Activated naive CD4-positive, alpha-beta T cell treated with anti-CD3 and anti-CD28 coated beads, Interleukin-2, amount 10 ng/mL, durations not matched to agents 7 days and 5 days (primary cell): ENCODE measurements at places on chromosomes 7 and 10.
A peak's percentile ranks its signal among the peaks of the same experiment; 100 is the strongest.

DNA sequence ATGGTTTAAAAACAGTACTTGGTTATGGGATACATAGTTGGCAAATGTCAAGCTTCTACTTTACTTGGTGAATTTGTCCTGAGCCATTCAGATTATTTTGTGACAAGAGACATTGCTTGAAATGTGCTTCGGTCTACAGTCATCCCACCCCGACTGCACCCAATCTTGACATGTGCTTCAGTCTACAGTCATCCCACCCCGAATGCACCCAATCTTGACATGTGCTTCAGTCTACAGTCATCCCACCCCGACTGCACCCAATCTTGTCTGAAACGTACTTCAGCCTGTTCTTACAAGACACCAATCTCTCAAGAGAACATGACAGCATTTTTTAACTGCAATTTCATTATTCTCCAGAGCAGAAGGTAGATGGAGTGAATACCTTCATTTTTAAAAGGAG, 47.8 kb downstream of the PRKCQ start:
- no peak for DNase-seq

DNA sequence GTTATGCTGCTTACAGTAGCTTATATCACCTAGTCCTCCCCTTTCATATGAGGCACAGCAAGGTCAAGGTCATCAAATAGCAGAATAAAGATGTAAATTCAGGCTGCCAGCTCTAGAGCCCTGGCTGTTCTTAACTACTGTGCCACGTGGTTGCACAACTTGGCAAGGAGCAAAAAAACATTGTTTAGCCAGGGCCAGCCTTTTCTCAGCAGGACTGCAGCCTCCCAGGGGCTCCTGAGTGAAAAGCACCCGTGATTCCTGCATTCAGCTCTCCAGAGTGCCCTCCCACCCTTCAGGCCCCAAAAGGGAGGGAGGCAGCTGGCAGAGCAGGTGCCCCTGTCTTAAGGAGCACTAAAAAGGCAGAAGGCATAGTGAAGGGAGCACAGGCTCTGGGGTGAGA, 31.8 kb upstream of the TM9SF3 start:
- no peak for DNase-seq

DNA sequence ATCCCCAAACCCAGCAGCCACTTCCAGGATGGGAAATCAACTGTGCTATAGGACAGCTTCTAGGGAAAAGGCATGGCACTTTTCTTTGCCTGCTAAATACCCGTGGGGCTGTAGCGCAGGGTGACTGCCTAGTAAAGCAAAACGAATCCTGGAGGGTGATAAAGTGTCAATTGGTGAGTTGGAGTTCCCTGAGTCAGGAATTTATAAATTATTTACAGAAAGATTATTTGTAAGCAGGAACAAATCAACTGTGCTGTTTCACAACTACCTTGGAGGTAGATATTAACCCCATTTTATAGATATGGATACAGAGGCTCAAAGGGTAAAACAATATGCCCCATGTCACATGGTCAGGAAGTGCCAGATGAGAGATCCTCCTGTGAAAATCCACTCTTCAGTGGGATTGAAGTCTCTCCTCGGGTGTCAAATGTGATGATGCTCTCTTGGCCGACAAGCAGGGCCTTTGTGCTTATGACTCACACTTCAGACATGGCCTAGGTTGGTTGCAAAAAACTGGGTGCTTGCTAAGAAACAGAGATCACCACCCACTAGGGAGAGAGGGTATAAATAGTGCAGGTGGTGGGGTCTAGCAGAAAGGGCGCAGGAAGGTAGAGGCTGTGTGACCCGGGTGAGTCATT, 383.2 kb upstream of the ZMIZ1 start:
- no peak for DNase-seq

DNA sequence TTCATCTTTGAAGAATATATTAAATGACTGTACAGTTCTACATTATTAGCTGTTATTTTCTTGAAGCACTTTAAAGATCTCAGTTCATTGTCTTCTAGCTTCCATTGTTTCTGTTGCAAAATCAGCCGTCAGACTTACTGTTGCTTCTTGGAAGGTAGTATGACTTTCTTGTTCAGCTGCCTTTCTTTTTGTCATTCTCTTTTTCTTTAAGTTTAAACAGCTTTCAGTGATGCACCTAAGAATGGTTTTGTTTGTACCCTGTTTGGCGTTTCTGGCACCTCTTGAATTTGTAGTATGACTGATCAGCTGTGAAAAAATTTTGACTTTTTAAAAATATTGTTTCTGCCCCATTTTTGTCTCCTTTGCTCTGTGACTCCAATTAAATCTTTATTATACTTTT, 9.3 kb downstream of the MKLN1 start:
- DNase-seq, result no peak

DNA sequence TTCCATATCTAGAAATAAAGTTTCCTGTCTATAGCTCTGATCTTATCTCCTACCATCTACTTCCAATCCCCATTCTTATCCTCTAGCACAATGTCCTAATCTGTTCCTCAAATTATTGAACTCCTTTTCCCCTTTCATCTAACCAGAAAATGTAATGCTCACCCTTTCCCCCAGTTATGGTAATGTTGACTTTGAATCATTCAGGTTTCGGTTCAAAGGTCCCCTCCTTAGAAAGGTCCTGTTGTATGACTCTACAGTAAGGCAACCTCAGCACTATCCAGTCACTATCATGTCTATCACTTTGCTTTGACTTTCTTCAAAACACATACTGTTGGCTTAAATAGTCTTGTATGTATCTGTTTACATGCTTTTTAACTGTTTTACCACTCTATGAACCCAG, 264.2 kb upstream of the PCDH15 start:
- no peak for DNase-seq

- DNase-seq, result peak; percentile 87
Observed at GRCh38 chr7:102425639-102426267, 7.6 kb upstream of the ORAI2 start.

GRCh38 chr7:150927956-150928344, 50.2 kb downstream of the KCNH2 start:
- no peak for DNase-seq

DNA sequence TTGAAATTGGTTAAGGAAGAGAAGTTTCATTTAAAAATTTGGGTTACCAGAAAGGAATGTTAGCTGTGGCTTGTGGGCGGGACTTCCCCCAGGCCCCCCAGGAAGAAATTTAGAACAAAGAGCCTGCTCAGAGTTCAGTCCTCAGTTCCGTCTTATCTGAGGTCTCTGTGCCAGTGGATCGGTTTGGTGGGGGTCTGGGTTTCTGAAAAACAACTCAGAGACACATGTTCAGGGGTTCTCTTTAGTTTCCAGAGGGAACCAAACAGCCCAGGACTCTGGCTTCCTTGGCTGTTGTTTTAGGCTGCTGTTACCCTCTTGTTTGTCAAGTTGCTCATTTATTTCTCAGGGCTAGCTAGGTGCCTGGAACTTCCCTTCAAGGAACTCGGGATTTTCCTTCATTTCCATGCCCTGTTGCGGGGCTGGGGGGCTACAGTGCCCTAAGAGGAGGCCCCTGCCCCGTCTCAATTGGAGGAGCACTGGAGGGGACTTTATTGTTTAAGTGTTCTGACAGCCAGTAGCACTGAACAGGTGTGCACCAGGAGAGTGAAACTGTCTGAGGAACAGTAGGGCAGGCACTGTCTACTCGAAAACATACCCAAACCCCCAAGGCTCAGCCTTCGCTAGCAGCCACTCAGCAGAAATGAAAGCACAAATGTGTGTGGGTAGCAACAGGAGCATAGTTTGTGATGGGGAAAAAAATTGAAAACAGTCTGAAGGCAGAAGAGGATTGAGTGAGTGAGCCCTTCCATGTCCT, 59.9 kb downstream of the ALOX5 start:
- DNase-seq, result peak; percentile 41

GRCh38 chr7:135933509-135934188, 43.5 kb downstream of the MTPN start:
- DNase-seq, result no peak

DNA sequence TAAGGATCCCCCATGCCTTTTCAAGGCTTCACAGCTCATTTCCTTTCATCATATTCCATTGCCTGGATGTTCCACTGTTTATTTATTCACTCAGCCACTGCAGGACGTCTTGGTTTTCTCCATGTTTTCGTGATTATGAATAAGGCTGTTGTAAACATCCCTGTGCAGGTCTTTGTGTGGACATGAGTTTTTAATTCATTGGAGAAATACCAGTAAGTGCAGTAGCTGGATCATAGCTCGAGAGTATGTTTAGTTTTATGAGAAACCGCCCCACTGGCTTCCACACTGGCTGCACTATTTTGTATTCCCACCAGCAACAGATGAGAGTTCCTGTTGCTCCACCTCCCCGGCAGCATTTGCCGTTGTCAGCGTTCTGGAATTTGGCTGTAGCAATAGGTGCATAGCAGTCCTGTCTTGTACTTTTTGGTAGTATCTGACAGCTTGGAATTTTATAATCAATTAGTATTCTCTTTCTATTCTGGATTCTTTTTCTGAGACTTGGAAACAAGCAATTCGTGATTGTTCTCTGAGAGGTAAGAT, 269.9 kb upstream of the PITRM1 start:
- DNase-seq, result no peak
